Renal cortical epithelial cell (primary cell): ENCODE measurements at places on chromosomes 5 and 9. TPM values are rescaled to one million over a fixed set of nuclear protein-coding genes. Genes with fewer than 3 reads are reported as not detected.

GRCh38 chr5:73323466-73323865 is 125.1 kb downstream of the FOXD1 start:
- no peak for DNase-seq

The GABRA6 gene
- total RNA-seq = not detected in 2 replicates

GRCh38 chr9:116662646-116663310 is 24.3 kb upstream of the TRIM32 start:
- no peak for DNase-seq

The MSX2 gene
- total RNA-seq = 0.69 and 1.1 TPM in 2 replicates

The LECT2 gene
- total RNA-seq = not detected in 2 replicates

The HK3 gene
- total RNA-seq = 0.05 and 0.17 TPM in 2 replicates

The IL7R gene
- 0.05 and 4.9 TPM in 2 replicates for total RNA-seq

DNA sequence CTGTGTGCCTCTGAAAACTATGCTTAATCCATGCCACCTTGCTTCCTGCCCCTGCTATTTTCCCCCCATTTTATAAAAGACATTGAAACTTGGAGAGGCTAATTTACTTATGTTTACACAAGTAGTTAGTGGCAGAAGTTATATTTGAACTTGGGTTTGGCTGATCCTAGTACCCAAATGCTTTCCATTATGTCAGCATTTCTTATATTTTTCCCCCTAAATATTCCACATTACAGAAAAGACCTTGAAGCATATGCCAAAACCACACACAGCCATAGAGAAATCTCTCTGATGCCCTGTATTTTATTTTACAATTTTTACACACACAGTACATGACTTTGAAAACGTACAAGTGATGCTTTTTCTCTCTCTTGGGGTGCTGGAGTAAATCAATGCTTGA is 11.2 kb downstream of the C1QTNF2 start:
- no peak for DNase-seq

The ANKRD18B gene
- 7.3 and 13.8 TPM in 2 replicates for total RNA-seq

GRCh38 chr9:3332802-3333201 is 193.0 kb downstream of the RFX3 start:
- DNase-seq = no peak

DNA sequence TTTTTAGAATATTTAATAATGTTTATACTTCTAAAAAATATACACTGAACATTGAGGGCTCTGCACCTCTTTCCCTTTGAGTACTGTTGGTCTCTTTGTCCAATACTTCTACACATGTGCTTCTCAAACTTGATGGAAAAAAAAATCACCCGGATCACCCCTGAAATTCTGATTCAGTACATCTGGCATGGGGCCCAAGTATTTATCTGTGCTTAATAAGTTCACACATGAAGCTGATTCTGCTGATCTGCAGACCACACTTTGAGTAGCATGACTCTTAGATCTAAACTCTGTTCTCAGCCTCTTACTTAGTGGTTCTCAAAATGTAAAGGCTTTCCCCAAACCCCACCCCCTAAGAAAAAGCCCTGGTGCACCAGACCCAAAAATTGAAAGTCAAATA is 12.0 kb downstream of the RUSC2 start:
- DNase-seq = no peak

The TDRD7 gene
- 17.1 and 17.2 TPM in 2 replicates for total RNA-seq
